ENCODE measurements at places on chromosomes 1 and 21.
A peak's percentile ranks its signal among the peaks of the same experiment; 100 is the strongest.

- no peak for DNase-seq
Measured at GRCh38 chr1:10754568-10755329, 41.7 kb downstream of the CASZ1 start.

- no peak for DNase-seq
Measured at GRCh38 chr1:219506473-219506899, 106.4 kb downstream of the ZC3H11B start.

GRCh38 chr1:41582851-41583657, 98.6 kb upstream of the EDN2 start:
- no peak for DNase-seq

DNA sequence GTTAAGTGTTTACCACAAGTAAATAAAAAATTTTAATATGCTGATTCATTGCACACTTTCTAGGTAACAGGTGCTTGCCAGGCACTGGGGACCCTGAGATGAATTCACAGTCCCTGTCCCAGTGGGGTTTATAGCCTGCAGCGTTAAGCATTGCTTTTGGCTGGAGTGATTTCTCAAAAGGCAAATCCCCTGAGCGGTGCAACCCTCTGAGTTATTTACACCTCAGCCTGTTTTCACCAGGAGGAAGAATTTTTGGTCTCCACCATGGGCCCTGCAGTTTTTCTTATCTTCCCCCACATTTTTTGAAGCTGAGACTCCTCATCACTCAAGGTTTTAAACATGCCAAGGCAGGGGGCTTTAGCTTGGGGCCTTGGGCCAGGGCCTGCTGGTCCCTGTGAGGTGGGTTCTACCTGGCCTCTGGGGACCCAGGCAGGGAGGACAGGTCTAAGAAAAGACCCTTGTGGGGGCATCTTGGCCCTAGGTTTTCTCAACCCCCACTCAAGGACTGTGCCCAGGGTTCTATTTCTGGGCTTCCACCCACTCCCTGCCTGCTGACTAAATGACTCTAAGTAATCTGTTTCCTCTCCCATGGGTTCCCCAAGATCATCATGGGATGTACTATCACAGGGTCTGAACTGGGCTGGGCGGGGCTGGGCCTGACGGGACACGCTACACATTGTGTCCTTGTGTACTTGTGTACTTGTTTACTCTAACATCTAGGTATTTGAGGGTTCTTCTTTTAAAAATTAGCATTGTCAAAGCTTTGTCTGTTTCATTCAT, 10.2 kb upstream of the CHIT1 start:
- DNase-seq = no peak

DNA sequence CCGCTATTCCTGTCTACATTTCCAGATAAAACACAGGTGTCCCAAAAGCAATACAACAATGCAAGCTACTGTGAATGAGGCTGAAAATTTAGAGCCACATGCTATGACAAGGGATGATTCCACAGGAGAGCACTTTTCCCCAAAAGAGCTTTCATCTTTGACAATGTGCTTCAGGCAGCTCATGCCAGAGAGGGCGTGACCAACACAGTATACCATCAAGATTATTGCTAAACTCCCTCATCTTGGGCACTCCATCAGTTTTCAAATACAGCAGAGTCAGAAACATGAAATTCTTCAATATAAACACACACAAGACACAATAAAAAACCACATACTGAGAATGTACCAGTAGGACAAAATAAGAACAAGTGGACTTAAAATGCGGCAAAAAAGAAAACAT, 6.7 kb downstream of the GON4L start:
- no peak for DNase-seq

DNA sequence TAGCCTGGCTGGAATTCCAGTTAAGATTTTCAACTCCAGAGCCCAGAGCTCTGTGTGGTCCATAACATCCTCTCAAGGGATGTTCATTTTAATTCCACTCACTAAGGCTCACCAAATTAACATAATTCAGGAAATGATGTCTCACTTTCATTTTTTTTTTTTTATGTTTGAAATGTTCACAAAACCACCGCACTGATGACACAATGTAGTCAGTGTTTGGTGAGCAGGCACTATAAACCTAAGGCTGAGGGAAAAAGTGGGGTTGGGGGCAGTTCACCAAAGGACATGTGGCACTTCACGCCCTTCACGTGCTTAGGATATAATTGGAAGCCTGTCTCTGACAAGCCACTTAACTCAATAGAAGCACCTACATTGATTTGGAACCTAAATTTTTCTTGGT, 177.3 kb upstream of the CAMK1G start:
- DNase-seq = no peak

DNA sequence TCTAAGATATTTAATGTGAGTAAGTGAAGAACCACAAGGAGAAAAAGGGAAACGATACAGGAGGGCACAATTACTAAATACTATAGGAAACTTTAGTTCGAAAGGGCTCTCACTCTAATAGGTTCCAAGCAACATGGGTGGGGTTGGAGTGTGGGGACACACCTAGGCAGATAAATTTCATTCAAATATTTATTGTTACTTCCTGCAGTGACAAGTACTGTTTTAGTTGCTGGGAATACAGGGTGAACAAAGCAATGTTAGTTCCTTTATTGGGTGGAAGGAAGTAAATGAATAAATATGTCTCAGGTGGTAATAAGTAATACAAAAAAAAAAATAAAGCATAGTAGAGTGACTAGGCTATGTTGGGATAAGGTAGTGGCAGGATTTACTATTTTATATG, 73.2 kb upstream of the B3GALT2 start:
- DNase-seq = no peak

DNA sequence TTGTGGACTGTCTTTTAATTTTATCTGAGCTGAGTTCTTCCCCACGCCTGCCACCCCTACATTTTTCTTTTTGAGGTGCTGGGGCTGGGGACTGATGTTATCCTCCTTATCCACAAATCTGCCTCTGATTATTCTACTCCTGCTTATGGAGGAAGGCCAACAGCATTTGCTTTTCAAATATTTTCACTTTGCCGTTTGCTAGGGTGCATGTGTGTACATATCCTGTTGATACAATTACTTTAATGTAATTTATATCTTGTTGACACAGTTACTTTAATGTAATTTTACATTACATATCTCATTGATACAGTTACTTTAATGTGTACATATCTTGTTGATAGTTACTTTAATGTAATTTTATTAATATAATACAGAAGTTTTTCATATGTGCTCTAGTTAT, 36.2 kb downstream of the PRRC2C start:
- DNase-seq = no peak

DNA sequence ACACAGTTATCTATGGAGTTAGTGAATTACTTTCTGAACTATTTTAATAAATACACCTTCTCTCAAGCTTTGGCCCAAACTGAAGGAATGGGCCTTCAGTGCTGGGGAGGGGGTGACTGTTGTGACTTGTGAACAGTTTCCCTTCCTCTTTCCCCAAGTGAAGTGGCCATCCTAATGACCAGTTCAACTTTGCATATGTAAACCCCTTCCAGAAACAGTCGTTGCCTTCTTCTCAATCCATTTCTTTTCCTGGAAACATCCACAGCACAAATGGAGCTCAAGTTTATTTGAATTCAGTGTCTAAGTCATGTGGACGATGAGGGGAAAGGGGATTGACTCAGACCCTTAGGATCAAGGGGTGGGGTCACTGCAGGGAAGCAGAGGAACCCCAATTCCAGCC, 1.3 kb upstream of the INPP5B start:
- DNase-seq = no peak

GRCh38 chr1:114482585-114482984, 28.4 kb downstream of the TRIM33 start:
- DNase-seq = peak; percentile 80

DNA sequence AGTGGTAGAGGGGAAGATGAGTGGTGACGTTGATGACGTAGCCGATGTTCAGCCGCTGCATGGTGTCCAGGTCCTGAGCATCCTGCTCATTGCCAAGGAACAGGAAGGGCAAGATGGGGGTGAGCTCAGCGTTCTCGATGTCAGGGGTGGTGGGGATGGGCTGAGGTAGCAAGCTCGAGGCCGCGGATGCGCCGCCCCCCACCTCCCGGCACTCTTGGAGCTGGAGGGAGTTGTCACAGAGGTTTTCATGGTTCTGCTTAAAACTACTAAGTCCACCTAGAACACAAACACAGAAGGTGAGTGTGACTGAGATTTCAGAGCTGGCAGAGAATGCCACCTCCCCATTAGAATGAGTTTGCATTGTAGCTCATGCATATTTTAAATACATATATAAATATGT, 35.7 kb downstream of the DUSP10 start:
- DNase-seq = no peak

GRCh38 chr1:155913969-155914757, 3.0 kb upstream of the RIT1 start:
- DNase-seq = no peak

GRCh38 chr1:199510314-199510713, 517.2 kb upstream of the NR5A2 start:
- DNase-seq = no peak

GRCh38 chr1:24964811-24965570, 34.9 kb upstream of the RUNX3 start:
- DNase-seq = peak; percentile 91

DNA sequence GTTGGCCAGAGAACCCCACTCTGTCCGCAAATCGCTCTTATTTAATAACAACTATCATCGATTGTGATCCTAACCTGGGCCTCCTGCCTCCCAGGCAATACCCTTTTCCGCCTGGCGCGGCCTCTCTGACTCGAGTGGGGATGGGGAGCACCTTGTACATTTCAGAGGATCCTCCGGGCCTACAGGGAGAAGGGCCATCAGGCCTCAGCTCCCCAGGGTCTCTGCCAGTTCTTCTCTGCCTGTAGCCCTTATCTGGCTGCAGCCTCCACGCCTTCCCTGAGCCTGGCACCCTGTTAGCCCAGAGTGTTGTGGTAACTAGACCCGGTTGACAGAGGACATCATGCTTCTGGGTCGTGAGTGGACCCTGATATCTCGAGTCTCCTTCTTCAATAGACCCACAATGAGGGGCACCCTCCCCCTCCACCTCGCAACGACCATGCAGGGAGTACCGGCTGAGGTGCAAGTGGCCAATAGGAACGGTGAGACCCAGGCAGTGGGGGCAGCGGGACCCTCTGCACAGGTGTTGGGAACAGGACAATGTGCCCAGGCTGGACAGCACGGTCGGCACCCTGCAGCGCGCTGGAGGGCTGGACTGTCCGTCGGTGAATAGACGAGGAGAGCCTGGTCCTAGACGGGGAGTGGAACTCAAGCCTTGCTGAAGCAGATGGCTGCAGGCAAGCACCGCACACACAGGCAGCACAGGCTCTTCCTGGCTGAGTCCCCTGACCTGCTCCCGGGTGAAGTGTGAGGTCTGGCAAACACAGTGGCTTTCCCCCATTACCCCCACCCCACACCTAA, 7.1 kb upstream of the CRYBG2 start:
- DNase-seq = no peak

- no peak for DNase-seq
Measured at GRCh38 chr1:94709891-94710581, 110.1 kb upstream of the SLC44A3 start.

DNA sequence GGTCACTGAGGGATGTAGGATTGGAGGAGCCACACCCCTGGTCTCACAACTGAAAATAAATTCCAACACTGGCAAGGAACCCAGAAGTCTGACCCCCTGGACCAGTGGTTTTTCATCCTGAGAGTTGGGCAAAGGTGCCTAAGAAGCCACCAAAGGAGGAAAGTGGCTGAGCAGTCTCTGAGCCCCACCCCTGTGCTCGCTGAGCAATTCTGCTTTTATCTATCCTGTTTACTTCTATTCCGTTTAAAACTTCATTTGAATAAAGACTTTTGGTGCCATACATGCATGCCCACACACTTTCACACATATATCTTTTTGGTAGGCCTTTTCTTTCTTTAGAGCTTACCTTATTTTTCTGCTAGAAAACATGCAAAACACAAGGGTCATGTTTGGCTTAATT, 13.9 kb upstream of the CD53 start:
- DNase-seq = no peak

GRCh38 chr21:40863839-40864238, 16.9 kb upstream of the DSCAM start:
- no peak for DNase-seq

GRCh38 chr21:44397431-44398031, 44.1 kb downstream of the TRPM2 start:
- DNase-seq = no peak

GRCh38 chr1:166174108-166174507, 7.3 kb upstream of the FAM78B start:
- no peak for DNase-seq

DNA sequence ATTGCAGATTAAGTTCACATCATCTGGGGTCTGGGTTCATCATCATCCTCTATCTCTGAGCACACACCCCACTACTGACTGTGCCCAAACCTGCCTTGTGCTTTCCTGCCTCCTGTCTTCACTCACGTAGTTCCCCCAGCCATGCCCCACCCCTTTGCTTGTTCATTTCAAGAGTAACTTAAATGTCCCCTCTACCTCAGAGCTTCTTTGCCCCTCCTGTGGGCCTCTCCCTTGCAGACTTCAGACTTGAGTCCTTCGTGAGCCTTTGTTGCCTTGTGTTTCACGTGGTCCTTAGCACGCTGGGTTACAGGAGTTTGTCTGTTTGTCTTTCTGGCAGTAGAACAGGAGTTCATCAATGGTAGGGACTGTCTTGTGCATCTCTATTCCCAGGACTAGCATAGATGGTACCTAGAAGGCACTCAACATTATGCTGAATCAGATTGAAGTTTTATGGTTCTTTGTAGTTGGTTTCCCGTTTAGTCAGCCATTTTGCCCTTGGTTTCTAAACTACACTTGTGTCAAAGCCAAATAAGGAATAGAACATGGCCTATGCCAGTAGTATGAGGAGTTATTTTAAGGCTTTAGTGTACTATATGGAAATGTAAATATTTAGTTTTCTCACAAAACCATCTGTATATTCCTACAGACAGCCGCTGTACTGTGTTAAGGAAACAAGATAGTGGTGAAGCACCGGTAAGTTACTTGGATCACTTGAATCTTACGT, 86.2 kb downstream of the TTC3 start:
- no peak for DNase-seq

DNA sequence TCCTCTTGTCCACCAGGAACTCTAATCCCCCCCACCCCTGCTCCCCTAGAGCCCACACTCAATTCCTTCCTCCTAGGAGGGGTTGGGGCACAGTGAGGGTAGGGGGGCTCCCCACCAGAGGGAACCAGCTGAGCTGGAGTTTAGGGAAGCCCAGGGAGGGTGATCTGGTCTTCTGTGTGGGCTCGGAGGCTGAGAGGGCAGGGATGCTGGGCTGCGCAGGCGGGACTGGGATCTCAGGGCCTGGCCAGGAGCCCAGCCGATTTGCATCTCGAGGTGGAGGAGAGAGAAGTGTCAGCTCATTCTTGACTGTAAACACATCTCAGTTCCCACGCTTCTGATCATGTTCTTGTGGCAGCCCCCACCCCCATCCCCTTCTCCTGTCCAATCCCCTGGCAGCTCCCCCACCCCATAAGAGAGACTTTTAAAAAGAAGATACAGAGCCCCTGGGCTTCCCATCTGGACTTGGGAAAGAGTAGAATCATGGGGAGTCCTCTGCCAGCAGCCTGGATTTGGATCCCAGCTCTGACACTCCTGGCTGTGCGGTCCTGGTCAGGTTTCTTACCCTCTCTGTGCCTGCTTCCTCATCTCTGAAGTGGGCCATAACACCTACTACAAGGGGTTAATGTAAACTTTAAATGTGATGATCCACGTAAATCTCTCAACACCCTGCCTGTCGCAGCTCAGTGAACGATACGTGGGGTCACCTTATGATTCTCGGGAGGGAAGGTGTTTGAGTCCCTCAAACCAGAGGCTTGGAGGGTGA, 6.6 kb downstream of the PEAR1 start:
- no peak for DNase-seq

Data from OCI-LY7 (cell line).